ENCODE measurements at places on chromosomes 2 and 18. TPM values are rescaled to one million over a fixed set of nuclear protein-coding genes. Genes with fewer than 3 reads are reported as not detected.
A peak's percentile ranks its signal among the peaks of the same experiment; 100 is the strongest.

- DNase-seq: no peak
Observed at GRCh38 chr2:112995346-112995920, 9.8 kb upstream of the IL36A start.

DNA sequence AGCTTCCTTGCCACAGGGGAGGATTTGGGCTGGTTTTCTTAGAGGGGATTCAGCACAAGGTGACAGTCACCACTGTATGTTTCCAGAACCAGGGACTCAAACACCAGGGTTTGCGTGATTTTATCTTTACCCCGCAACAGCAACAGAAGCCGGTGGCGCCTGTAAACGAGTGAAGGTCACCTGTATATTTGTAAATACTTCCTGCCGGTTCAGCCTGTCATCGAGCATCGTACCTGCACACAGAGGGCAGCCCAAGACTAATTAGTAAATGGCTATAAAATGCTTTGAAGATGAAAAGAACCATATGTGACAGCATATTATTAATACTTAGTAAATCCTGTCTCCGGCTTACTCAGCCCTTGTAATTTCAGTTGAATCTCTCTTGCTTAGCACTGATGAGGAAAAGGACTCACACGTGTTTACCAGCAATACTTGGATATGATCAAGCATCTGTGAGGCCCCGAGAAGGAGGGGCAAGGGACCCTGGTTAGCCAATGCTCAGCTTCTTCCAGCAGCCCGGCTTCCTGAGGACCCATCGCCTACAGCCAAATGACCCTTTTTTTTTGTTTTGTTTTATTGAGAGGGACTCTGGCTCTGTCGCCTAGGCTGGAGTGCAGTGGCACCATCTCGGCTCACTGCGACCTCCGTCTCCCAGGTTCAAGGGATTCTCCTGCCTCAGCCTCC, 51.3 kb upstream of the FOSL2 start:
- no peak for DNase-seq

VIT gene
- 18.9 TPM for total RNA-seq

- no peak for DNase-seq
Observed at GRCh38 chr2:138475277-138475776, 26.2 kb upstream of the SPOPL start.

CTNNA2 gene
- 0.42 TPM for total RNA-seq

PLEK gene
- 4.3 TPM for total RNA-seq

- peak; percentile 71 for DNase-seq
Observed at GRCh38 chr2:127400897-127401756, 13.4 kb upstream of the MAP3K2 start.

PPP3R1 gene
- 41.5 TPM for total RNA-seq

DLX1 gene
- not detected for total RNA-seq

- DNase-seq: peak; percentile 79
Observed at GRCh38 chr2:66305718-66306117, 129.2 kb upstream of the MEIS1 start.

DNA sequence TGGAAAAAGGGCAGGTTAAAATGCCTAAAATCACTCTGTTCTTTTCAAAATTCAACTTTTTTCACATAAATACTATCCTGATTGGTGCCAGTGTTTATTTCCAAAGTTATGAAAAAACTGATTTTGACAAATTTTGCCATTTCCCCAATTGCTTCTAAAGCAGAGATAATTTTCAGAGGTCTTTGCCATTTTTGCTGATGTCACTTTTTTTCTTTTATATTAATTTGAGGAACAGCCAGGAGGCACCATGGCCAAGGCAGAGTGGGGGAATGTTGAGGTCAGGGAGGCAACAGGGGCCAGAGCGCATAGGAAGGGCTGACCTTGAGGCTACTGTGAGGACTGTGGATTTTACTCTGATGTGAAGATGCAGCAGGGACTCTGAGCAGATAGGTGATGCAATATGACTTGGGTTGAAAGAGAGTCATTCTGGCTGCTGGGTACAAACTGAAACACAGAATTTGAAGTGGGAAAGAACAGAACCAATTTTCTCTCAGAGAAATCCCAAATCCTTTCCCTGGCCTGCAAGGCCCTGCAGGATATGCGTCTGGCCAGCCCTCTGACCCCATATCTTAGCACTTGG, 75.1 kb upstream of the LDAH start:
- no peak for DNase-seq

NEU4 gene
- total RNA-seq: 1.4 TPM

DNA sequence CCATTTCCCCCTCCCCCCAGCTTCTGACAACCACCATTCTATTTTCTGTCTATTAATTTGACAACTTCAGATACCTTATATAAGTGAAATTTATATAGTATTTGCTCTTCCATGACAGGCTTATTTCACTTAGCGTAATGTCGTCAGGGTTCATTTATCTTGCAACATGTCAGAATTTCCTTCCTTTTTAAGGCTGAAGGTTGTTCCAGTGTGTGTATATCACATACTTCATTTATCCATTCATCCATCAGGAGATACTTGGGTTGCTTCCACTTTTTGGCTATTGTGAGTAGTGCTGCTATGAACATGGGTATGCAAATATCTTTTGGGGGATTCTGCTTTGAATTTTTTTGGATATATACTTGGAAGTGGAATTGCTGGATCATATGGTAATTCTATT, 7.4 kb downstream of the BCL2L11 start:
- DNase-seq: no peak

- DNase-seq: peak; percentile 63
Observed at GRCh38 chr18:76441668-76442412, 53.2 kb downstream of the ZNF516 start.

CD302 gene
- 33.7 TPM for total RNA-seq

- DNase-seq: peak; percentile 59
Observed at GRCh38 chr18:13680612-13681011, 45.7 kb downstream of the FAM210A start.

GRCh38 chr18:12989397-12990122, 1.6 kb upstream of the CEP192 start:
- no peak for DNase-seq

SPC25 gene
- total RNA-seq: 0.31 TPM

GRCh38 chr2:199464606-199465352, 7.0 kb upstream of the SATB2 start:
- no peak for DNase-seq

- no peak for DNase-seq
Observed at GRCh38 chr2:48540237-48540935, 10.4 kb downstream of the STON1 start.

DNA sequence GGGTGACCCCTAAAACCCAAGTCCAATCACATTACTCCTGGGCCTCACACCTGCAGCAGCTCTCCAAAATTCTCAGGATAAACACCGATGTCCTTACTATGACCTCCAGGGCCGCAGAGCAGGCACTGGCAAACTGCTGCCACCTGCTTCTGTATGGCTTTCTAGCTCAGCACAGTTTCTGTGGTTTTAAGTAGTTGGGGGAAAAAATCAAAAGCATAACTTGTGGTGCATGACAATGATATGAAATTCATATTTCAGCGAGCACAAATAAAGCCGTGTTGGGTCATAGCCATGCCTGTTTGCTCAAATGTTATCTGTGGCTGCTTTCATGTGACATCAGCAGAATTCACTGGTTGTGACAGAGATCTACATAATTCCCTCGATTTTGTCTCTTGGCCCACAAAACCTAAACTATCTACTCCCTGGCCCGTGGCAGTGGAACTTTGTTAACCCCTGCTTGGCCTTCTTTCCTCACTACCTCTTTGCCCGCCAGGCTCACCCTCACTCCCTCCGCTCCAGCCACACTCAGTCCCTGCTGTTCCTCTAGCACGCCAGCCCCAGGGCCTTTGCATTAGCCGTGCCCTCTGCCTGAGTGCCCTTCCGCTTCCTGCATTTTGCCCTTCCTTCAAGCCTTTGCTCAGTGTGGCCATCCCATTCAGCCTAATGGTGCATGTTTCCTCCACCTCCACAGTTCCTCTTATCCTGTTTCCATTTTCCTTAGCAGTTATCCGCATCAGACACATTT, 108.3 kb downstream of the AGAP1 start:
- DNase-seq: no peak

- DNase-seq: no peak
Observed at GRCh38 chr2:21317131-21317530, 193.4 kb downstream of the TDRD15 start.

TMEM17 gene
- 1.8 TPM for total RNA-seq

IL1RN gene
- total RNA-seq: 0.71 TPM

GRCh38 chr2:54809819-54810218, 86.4 kb downstream of the EML6 start:
- no peak for DNase-seq

ZBTB7C gene
- 2.0 TPM for total RNA-seq

DNA sequence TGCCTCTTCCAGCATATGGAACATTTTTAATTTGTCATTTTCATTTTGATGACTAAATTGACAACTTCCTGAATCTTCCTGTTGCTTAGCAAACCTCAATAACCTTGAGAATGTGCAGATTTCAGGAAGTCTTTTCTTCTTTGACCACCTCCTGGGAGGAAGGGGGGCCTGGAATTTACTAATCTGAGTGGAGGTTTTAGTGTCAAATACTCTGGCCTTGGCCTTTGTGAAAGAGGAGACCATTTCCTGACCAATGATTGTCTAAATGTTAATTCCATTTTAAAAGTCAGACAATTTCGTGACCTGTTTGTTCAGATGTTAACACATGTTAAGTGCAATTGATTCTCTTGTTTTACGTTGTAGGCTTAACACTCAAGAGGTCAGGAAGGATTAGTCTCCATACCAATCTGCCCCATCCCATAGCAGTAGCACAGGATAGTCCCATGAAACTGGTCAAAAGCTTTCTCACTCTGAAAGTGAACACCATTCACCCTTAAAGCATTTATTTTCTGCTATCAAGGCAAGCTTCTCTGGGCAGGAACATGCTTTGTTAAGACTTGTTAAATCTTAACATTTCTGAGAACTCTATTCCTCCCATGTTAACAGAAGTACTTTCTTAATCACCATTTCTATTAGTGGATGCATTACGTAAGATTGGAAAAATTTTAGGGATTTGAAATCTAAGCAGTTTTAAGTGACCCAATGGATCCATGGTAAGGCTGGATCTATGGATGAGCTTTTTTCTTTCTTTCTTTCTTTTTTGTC, 219.6 kb downstream of the RND3 start:
- DNase-seq: no peak

- peak; percentile 52 for DNase-seq
Observed at GRCh38 chr2:46451131-46451711, 28.1 kb upstream of the TMEM247 start.

GRCh38 chr2:174124181-174124580, 124.2 kb downstream of the OLA1 start:
- DNase-seq: no peak

- DNase-seq: no peak
Observed at GRCh38 chr2:146709004-146709403, 1135.8 kb upstream of the ACVR2A start.

- peak; percentile 93 for DNase-seq
Observed at GRCh38 chr2:173991856-173992588, 26.8 kb upstream of the SP3 start.

- DNase-seq: no peak
Observed at GRCh38 chr18:50045126-50045525, 149.8 kb downstream of the MYO5B start.

DNA sequence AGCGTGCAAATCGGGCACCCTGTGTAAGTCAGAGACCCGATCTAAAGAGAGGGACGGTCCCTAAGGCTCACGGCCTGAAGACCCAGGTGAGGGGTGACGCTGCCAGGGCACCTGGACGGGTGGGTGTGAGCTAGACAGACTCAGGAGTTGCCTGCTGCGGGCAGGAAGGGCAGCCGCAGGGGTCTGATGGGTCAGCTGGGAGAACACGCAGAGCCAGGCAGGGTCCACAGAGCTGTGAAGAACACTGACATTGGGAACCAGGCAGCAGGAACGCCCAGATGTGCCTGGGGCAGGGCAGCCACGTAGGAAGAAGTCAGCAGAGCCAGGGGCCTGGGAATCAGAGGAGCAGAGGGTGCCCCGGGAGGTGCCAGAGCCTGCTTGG, 25.9 kb downstream of the HDAC4 start:
- no peak for DNase-seq

GRCh38 chr2:154855138-154855537, 156.6 kb downstream of the KCNJ3 start:
- DNase-seq: no peak

UGT1A4 gene
- total RNA-seq: not detected

DNA sequence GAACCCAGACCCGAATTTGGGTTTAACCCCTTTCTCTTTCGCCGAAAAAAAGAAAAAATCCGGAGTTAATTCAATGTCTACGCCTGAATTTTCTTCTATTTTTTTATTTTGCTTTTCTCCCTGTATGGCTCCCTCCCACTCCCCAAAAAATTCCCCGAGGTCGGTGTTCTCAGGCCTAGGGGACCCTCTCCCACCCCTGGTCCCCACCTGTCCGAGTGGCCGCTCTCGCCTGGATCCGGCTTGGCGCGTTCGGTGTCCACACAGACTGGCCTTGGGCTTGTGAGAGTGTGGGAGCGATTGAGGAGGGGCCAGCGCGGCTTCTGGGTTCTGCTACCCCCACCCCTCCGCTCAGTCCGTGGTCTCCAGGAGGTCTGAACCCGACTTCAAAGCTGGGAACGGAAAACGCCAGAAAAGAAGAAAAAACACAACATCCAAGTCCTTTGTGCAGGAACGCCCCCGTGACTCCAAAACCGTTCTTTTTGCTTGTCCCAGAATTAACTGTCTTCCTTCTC, 5.7 kb upstream of the EN1 start:
- no peak for DNase-seq

GRCh38 chr18:11750171-11750570, 61.1 kb downstream of the GNAL start:
- DNase-seq: no peak

DNA sequence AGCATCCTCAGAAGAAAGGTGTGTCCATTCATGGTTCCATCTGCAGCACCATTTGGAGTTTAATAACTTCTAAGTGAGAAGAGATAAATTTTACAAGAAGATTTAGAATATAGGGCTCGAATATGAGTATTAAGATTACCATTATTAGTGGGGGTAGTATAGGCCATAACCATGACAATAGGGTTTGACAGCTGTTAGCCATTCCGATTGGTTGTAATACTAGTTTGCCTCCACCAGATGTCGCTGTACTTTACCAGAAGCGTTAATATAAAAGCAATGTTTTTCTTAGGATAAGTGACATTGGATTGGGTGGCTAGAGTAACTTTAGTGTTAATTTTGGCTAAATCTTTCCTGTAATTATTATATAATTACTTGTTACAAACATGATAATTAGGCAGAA, 107.5 kb upstream of the SRD5A2 start:
- no peak for DNase-seq
